ENCODE measurements at places on chromosomes 2 and 18.

DNA sequence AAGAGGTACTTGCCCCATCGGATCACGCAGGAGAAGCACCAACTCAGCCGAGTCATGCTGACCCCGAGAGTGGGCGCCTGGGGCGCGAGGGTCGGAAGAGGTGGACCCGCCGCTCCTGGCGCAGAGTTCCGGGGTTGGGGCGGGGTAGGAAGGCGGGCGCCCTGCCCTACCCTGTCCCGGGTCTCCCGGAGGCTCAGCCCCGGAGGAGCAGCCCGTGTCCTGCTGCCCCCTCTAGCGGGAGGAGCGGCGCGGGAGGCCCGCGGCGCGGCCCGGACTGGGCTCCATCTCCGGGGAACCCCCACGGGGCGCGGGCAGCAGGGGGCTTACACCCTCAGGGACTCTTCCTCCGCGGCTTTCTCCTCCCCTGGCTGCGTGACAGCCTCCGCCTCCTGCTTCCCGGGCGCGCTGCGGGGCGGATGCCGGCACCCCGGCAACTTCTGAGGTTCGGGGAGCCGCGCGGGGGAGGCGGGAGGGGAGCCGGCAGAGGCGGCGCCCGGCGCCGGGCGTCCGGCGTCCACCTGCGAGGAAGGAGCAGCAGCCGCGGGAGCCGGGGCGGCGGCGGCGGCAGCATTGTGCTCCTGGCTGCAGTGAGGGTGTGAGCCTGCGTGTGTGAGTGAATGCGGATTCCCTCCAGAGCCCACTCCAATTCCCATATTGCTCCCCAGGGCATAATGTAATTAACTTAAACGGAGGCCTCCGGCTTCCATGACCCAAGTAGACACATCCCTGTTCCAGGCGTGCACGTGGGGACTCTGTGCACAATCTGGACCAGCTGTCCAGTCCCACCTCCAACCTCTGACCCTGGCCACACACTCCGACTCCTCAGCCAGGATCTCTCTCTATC, 7.6 kb upstream of the TNS1 start:
- peak; percentile 91 for DNase-seq

DNA sequence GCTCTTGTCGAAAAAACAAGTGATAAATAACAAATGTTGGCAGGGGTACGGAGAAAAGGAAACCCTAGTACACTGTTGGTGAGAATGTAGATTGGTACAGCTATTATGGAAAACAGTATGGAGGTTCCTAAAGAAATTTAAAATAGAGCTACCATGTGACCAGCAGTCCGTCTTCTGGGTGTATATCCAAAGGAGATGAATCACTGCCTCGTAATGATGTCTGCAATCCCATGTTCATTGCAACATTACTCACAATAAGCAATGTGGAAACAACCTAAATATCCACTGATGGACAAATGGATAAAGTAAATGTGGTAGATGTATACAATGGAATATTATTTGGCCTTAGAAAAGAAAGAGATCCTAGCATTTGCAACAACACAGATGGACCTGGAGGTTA, 50.6 kb downstream of the SLC16A14 start:
- DNase-seq = peak; percentile 31

DNA sequence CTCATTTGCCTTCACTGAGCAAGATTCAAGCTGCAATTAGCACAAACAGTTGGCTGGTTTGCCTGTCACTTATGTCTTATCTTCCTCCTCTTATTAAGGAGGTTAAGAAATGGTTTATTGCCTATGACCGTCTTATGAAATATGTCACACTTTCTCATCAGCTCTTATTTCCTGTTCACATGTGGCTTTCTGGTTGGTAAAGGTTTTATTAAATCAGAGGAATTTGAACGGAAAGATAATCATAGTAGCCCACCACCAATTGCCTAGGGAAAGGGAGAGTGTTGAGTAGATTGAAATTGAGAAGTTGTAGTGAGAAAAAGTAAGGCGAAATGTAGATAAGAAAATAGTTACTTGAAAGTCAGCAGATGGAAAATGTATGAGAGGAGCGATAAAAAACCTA, 4.2 kb upstream of the IL1R1 start:
- no peak for DNase-seq

DNA sequence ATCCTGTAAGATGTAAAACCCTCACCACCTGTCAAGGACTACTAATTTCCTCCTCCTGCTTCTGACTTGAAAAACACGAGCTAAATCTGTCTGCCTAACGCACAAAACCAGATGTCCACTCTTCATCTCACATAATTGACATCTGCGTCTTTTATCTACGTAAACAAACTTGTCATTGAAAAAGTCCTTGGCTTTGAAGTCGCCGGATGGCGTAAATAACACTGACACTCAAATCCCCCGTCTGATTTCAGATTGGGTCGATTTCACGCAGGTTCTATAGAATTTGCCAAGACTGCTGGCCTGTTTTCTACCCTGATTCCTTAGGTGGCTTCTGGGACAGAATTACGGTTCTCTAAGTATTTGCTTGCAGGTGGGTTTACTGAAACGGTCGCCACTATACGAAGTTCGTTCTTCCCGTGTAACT, 539 bp upstream of the MOB4 start:
- no peak for DNase-seq

DNA sequence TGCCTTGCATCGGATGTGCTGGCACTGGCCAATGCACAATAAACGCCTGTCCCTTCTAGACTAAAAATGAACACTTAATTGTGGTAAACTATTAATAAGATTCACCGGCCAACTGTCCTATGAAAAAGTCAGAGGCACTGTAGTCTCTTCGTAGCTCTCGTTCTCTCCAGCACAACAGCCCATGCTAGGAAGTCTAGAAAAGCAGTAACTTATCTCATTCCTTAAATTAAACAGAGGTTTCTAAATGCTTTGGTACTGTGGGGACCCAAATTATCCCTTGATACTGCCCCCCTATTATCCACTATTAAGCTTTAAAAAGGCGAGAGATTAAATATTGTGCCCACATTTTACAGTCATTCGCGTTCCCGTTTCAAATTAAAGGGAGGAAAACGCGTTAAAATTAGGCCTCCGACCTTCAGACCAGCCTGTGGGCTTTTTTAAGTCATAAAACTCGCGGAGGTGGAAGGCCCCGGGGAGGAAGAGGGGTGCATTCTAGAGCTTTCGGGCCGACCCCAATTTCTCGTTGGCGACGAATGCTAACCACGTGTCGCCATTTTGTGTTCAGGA, 1.5 kb upstream of the PCBP1 start:
- no peak for DNase-seq

- peak; percentile 31 for DNase-seq
Observed at GRCh38 chr2:162301151-162301804, 17.2 kb downstream of the IFIH1 start.

DNA sequence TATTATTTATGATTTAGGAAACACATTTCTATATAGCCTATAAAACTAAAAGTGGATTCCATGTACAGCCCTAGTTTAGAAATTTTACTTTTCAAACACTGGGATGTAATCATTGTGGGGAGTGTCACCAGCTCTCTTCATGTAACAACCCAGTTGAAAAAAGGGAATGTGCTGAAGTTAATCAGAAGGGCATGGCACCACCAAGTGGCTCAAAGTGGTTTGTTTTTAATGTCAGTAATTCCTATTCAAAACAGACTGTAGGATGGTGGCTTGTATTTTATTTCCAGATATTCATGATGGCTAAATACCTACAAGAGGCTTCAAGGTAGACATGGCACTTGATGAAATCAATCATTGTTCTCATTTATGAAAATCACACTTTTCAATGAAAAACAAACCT, 58.1 kb upstream of the TMEM182 start:
- peak; percentile 16 for DNase-seq

GRCh38 chr2:32926708-32927084, 20.1 kb upstream of the LTBP1 start:
- peak; percentile 39 for DNase-seq

- no peak for DNase-seq
Observed at GRCh38 chr18:25074925-25075324, 277.0 kb downstream of the ZNF521 start.

- DNase-seq = no peak
Observed at GRCh38 chr2:217977840-217978535, 24.8 kb downstream of the TNS1 start.

- no peak for DNase-seq
Observed at GRCh38 chr2:212595036-212595654, 56.5 kb upstream of the ERBB4 start.

- DNase-seq = no peak
Observed at GRCh38 chr2:37637190-37637860, 34.1 kb downstream of the CDC42EP3 start.

DNA sequence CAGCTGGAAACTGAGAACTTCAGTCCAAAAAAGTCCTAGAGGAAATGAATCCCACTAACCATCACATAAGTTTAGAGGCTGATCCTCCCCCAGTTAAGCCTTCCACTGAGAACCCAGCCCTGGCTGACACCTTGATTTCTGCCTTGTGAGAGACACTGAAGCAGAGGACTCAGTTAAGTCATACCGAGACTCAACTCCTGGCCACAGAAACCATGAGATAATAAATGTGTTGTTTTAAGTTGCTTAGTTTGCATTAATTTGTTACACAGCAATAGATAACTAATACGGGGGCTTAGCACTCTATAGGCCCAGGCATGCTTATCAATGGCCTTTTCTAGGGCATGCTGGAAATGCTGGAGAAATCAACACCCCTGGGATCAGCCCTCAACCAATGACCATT, 3.4 kb upstream of the ADD2 start:
- DNase-seq = no peak

DNA sequence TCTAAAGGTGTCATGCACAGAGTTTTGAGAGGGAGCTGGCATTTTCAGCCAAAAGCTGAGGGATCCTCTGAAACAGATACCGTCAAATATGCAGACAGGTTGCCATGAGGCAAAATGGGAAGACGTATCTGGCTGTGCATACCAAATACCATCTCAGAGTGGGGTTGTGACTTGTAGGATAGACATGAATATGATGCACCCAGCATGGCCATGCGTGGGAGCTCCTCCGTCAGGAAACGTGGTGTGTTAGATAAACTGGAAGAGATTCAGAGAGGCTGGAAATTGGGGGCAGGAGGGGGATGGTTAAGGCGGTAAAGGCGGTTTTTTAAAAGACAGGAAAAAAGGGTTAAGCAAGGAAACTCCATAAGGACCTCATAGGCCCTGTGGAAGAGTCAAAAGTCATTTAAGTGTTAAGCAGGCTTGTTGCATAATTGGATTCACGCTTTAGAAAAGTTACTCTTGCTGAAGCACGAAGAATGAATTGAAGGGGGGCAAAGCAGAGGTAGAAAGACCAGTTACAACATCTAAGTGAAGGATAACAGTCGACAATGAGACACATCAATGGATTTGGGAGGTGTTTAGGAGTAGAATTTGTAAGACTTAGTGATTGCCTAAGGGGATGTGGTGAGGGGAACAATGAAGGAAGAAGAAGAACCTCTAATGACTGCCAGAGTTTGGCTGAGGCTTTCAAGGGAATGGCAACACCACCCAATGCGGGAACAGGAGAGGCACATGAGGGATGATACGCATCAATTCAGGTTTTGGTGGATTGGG, 139.6 kb upstream of the CTAGE1 start:
- DNase-seq = no peak

- DNase-seq = no peak
Observed at GRCh38 chr2:123916531-123916930, 108.6 kb upstream of the CNTNAP5 start.

GRCh38 chr2:66021296-66021695, 413.6 kb upstream of the MEIS1 start:
- DNase-seq = no peak

GRCh38 chr2:29532436-29532835, 388.9 kb downstream of the ALK start:
- no peak for DNase-seq

- no peak for DNase-seq
Observed at GRCh38 chr2:84894758-84895520, 10.5 kb upstream of the TMSB10 start.

GRCh38 chr2:153347818-153348495, 130.6 kb downstream of the RPRM start:
- DNase-seq = no peak

- DNase-seq = no peak
Observed at GRCh38 chr18:22115573-22115972, 53.8 kb upstream of the GATA6 start.

GRCh38 chr18:70370762-70371733, 82.2 kb downstream of the SOCS6 start:
- DNase-seq = no peak

GRCh38 chr2:133755480-133756300, 187.4 kb upstream of the NCKAP5 start:
- DNase-seq = peak; percentile 64

DNA sequence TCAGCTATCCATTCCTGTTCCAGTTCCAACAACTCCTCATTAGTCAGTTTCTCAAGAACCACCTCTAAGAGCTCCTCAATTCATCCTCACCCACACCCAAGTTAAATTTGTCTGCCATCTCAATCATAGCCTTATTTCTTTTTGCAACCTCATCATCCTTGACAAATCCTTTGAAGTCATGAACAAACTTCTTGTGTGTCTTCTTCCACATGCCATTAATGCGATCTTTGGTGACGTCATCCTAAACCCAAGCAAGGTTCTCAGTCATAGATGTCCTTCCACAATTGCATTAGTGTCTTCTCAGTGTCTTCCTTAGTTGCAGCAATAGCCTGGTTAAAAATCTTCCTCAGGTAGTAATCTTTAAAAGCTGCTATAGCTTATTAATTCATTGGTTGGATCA, 71.2 kb upstream of the FSIP2 start:
- DNase-seq = no peak

DNA sequence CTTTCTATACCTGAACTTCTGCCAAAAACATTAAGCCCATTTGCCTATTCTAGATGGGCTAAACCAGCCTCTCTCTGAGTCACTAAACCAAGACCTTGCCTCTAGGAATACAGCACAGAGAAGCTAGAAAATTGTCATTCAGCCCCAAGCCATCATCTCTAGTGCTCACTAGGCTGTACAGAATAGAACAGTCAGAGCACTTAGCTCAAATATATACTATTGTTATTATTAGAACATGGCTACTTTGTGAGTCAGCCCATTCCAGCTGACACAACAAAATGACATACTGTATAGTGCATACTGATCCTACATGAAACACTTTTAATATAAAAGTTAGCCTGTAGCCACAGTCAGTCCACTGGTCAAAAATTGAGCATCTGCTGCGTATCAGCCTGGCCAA, 418.8 kb downstream of the NRXN1 start:
- DNase-seq = no peak

DNA sequence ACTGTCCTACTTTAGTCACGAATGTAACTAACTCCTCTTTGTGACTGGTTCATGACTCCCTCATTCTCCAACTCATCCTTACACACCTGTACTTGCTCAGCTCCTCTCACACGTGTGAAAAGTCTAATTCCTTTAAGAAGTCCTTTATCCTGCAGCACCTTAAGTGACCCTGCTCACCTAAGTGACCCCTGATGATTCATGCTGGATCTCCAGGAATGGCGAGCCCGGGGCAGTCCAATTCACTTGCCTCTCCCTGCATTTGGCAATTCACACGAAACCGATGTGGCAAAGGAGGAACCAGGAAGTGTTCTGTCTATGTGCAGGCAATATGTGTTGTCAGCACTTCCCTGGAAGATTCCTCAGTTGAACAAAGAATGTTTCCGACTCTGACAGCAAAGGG, 189.8 kb upstream of the NABP1 start:
- DNase-seq = no peak

Measured in AG08396 (cell line).